NCI-H1417 (cell line): ENCODE measurements at places on chromosomes 2 and 18.

- DNase-seq, result no peak
Observed at GRCh38 chr2:108324531-108325255, 36.0 kb downstream of the SULT1C2 start.

GRCh38 chr2:69694894-69695849 lies 46.8 kb upstream of the ANXA4 start:
- no peak for DNase-seq

GRCh38 chr2:70718736-70719135 lies 49.3 kb downstream of the ADD2 start:
- DNase-seq, result no peak

DNA sequence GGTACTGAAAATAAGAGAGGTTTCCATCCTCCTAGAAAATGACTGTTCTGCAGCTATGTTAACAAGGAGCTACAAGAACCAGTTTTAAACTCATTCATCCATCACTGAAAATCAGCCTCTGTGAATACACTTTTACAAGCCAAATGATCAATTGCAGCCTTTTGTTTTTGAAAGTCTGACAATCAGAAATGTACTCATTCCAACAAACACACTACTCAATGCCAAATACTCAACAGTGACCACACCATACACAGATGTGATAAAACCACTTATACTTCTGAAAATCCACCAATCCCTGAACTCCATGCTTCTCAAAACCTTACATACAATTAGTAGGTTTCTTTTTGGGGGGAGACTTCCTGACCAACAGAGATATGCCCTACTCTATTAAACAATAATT lies 663.9 kb upstream of the CHAC2 start:
- DNase-seq, result no peak

DNA sequence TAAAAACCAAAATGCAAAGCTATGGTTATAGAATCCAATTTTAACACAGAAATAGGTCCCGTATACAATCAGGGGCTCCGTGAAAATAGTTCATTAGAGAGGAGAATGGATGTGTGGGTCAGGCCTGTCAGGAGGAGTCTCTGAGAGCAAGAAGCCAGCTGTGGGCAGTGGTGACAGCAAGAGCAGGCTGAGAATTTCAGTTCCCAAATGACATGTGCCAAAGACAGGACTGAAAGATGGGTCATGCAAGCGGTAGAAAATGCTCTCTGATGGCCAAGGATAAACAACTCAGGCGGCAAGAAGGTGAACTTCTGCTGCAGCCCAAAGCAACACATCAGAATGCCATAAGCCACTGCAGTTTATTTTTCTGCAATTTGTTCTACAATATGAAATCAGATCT lies 100.4 kb downstream of the CCDC141 start:
- DNase-seq, result no peak
